GM13976 (cell line): ENCODE measurements at places on chromosomes 7 and 10.
A peak's percentile ranks its signal among the peaks of the same experiment; 100 is the strongest.

- DNase-seq = no peak
These were observed 203.5 kb upstream of the ZNF32 start for GRCh38 chr10:43852149-43852548.

DNA sequence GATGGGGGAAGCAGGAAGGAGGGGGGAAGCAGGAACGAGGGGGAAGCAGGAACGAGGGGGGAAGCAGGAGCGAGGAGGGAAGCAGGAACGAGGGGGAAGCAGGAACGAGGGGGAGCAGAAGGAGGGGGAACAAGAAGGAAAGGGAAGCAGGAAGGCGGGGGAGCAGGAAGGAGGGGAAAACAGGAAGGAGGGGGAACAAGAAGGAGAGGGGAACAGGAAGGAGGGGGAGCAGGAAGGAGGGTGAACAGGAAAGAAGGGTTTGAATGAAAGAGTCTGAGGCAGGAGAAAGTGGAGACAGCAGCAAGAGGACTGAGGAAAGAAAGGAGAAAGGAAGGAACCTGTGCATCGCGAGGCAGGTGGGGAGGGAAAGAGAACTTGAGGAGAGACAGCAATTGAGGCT lies 256.6 kb downstream of the PTEN start:
- DNase-seq = no peak

DNA sequence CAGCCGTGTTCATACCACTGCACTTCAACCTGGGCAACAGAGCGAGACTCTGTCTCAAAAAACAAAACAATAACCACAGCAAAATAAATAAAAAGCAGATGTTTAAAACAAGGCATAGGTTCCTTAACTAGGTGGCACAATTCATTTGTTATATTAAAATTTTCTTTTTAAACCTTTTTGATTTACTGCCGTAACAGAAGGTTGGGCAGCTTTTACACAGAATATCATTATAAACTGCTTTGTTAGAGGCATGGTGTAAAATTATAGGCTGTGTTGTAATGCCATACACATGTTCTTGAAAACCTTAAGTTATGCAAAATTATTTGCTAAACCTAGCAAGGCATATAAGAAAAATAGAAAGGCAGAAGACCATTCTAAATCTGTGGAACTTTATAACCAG lies 84.4 kb downstream of the MKLN1 start:
- DNase-seq = no peak

DNA sequence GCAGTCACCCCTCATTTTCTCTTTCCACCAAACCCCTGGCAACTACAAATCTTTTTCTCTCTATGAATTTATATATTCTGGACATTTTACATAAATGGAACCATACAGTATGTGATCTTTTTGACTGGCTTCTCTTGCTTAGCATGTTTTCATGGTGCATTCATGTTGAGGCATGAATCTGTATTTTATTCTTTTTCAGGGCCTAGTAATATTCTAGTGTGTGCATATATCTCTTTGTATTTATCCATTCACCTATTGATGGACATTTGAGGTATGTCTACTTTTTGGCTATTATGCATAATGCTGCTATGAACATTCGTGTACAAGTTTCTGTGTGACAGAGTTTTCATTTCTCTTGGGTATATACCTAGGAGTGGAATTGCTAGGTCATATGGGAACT lies 78.2 kb downstream of the HACD1 start:
- DNase-seq = no peak

DNA sequence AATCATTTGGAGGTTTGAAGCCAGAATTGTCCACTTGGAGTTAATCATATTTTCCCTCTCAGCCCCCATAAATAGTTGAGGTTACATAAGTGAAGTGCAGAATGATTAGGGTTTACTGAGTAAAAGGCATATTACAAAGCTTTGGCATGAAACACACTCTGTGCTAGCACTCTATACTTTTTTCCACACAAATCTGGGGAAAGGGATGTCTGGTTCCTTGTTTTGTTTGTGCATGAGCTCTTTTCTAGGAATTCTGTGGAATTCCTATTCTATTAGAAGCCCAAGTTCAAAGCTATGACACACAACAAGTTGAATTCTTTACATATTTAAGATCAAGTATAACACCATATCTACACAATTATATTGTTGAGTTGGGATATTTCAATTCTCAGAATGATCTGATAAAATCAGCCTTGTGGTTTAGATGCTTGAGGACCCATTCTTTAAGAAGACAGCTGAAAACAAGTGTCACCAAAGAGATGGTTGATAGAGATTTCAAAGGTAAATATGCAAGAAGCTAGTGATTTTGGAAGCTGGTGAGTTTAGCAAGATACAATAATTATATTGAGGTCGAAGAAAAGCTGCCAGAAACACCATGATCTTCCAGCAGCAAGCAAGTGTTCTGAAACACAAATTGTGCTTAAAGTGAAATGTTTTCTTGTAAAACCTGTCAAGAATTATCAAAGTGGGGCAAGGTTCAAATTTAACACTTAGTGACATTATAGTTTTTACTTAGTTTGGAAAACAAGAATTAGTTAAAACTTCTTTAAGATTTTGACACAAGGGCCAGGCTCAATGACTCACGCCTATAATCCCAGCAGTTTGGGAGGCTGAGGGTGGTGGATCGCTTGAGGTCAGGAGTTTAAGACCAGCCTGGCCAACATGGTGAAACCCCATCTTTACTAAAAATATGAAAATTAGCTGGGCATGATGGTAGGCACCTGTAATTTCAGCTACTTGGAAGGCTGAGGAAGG lies 122.6 kb downstream of the INHBA start:
- no peak for DNase-seq

DNA sequence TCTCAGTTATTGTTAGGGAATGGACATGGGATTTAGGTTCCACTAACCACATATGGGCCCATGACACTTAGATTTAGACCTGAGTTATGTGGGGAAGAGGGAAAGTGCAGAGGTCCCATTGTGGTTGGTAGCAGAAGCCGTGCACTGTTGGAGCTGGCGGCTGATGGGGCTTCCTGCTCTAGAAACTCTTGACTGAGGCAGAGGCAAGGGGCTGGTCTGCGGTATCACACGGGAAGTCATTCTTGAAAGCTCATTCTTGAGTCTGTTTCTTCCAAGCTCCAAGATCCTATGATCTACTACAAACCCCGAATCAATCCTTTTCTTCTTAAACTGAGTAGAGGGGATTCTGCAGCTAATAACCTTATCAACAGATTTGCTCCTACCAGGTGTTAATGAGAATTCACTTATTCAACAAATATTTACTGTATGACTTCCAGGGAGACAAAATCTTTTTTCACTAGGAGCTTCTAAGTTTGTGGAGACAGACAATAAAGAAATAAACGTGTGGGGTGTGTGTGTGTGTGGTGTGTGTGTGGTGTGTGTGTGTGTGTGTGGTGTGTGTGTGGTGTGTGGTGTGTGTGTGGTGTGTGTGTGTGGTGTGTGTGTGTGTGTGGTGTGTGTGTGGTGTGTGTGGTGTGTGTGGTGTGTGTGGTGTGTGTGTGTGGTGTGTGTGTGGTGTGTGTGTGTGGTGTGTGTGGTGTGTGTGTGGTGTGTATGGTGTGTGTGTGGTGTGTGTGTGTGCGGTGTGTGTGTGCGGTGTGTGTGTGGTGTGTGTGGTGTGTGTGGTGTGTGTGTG lies 57.1 kb downstream of the AOC1 start:
- no peak for DNase-seq

- DNase-seq = no peak
These were observed 14.3 kb downstream of the LRRN3 start for GRCh38 chr7:111105269-111105668.

GRCh38 chr10:113967126-113967525 lies 76.5 kb upstream of the ADRB1 start:
- DNase-seq = no peak

GRCh38 chr7:149430192-149430591 lies 30.7 kb downstream of the ZNF777 start:
- DNase-seq = no peak

- no peak for DNase-seq
These were observed 74.1 kb downstream of the ADD3 start for GRCh38 chr10:110081911-110082310.

- no peak for DNase-seq
These were observed 98.5 kb downstream of the CABCOCO1 start for GRCh38 chr10:61760943-61761824.

GRCh38 chr7:135980012-135980551 lies 2.9 kb upstream of the MTPN start:
- DNase-seq = no peak

DNA sequence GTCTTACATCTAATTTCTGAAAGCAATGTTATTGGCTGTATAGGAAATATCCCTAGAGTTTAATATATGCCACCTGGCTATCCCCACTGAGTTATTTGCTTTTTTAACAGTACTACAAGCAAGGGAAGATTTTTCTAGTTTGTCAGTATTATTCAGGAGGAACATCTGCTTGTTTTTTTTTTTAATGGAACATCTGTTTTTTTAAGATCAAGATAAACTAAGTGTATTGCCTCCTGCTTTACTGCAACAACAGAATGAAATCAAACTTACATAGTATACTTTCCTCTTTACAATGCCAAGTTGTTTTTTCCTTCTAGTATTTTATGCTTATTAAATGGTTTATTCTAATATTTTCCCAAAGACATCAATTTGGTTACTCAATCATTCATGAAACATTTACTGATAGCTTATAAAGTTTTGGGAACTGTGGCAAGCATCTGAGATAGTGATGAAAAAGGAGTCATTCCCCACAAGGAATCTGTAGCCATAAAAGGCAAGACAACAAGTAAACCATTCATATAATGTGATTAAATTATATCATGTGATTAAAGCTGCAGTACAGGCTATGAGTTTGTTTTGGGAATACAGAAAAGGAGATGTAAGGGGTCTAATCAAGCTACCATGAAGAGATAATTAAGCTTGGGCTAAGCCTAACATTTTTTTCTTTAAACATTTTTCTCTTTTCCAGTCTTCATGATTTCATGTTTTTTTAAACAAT lies 17.4 kb downstream of the MTPN start:
- no peak for DNase-seq

DNA sequence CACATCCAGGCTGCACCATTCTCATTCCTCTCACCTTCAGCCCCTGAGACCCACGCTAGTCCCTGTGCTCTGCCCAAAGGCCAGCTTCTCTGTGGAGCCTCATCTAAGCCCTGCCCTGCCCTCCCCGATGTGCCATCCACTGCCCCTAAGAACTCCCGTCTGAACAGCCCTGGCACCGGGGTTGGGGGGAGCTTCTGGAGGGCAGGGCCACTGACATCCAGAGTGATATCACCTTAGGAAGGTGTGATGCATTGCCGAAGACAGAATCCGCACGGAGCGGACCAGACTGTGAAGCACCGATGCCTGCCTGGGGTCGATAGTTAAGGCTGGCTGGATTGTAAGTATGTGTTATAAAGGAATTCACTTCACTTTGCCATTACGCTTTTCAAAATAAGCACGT lies 511.0 kb downstream of the PTPRN2 start:
- no peak for DNase-seq

DNA sequence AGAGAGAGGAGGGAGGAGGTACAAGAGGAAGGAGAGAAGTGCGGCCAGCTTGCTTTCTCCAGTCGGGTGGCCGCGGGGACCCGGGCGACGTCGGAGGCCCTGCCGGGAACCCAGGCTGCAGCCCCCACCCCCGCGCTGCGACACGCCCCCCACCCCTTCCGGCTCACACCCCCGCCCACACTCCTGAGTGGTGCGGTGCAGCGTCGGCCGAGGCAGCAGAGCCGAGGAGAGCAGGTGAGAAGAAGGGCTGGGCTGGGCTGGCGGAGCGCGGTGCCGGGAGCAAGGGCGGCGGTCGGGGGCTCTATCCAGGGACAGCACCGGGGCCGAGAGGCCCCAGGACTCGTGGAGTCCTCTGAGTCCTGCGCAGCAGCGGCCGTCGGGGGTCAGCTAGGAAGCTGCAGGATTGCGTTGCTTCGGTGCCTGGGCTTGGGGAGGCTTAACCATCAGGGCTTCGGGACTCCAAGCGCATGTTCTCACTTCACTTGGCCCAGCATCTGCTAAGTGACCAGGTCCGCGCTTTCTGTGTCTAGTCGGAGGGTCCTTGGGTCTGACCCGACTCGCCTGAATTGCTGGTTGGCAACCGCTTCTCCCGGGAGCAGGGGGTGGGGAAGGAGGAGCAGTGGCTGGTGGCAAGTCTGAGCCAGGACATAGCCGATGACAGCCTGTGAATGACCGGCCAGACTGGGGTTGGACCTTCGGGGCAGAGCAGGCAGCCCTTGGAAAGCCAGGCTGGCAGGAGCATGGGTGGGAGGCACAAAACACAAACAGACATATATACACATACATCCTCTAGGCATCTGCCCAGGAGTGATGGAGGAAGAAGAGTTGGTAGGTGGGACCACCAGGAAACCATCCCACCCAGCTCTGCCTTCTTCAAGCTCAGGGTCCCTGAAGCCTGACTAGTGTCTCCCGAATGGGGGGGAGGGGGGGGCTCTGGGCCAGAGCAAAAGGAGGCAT lies 683 bp downstream of the CHAT start:
- DNase-seq = no peak

- DNase-seq = no peak
These were observed 96.2 kb downstream of the NPTX2 start for GRCh38 chr7:98713165-98713810.

DNA sequence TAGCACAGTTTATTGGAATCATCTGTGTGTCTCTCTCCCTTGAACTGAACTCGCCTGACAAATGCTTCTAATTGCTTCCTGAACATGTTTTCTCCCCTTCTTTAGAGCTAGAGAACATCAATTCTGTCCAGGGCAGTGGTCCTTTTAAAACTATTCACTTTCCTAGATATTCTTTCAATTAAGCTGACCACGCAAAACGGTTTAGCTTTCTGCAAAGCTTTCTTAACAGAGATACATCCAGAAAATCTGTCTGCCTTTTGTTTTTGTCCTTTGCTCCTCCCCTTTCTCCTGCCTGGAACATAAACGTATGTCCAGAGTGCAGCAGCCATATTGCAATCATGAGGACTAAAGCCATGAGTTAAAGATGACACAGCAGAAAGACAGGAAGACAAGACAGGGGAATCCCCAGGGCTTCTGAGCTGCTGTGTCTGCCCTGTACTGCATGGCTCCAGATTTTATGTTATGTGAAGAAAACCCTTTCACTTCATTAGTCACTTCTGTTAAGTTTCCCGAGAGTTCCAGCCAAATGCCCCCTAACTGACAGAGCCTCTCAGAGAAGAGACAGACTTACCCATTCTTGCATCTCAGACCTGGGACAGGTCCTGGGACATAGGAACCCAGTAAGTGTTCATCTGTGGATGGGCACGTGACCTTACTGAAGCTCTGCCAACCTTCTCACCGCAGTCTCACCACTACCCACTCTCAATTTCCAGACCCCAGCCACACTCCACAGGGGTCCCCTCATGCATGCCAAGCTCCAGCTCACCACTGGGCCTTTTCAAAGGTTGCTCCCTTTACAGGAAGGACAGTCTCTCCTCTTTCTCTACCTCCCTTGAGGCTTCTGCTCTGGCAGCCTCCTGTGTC lies 35.0 kb upstream of the CPXM2 start:
- DNase-seq = peak; percentile 49

GRCh38 chr10:3813986-3814837 lies 29.2 kb upstream of the KLF6 start:
- DNase-seq = no peak

- DNase-seq = no peak
These were observed 372.1 kb upstream of the MKI67 start for GRCh38 chr10:128498378-128498730.

DNA sequence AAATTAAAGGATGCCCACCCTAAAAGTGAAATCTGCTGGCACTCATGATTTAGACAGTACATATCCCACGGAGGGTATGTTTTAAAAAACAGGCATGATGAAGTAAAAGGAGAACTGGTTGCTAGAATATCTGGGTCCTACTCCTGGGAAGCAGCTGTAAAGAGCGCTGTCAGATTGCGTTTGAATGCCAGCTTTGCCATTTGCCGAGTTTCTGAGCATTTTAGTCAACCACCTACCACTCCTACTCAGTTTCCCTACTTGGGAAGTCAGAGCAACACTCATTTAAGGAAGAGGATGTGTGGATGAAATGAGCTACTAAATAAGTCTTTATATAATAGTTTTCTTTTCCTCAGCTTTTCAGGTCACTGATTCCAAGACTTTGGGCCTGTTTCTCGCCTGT lies 1.1 kb upstream of the UMAD1 start:
- no peak for DNase-seq
